ENCODE measurements at places on chromosomes 16 and 17.

DNA sequence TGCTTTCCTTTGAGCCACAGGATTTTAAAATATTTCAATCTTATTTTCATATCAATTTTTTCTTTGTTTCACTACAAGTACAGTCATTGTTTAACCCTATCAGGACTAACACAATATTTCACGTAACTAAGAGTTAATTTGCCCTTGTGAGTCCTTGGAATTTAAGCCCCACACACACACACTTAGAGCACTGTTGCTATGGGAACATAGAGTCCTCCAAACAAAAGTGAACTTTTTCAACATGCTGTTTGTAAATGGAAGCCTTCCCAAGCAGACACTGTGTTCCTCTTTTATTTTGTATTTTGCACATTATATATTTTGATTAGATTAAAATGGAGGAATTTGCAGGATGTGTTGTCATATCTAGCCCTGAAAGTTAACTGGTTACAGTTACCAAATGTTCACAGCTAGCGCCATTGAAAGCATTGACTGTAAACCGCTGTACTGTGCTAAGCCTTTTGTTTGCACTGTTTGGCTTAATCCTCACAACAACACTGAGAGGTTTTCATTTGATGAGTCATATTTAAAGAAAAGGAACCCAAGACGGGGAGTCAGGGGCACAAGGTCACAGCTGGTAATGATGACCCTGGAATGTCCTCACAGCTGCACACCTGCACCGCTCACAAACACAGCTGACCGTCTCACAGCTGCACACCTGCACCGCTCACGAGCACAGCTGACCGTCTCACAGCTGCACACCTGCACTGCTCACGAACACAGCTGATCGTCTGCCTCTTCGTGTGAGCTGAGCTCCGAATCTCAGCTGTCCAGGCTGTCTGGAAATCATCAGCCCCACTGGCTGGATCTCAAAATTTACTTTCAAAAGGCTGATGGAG is 6.3 kb downstream of the HSBP1 start:
- no peak for DNase-seq

GRCh38 chr16:84595052-84595481 is 22.8 kb downstream of the COTL1 start:
- DNase-seq = no peak

DNA sequence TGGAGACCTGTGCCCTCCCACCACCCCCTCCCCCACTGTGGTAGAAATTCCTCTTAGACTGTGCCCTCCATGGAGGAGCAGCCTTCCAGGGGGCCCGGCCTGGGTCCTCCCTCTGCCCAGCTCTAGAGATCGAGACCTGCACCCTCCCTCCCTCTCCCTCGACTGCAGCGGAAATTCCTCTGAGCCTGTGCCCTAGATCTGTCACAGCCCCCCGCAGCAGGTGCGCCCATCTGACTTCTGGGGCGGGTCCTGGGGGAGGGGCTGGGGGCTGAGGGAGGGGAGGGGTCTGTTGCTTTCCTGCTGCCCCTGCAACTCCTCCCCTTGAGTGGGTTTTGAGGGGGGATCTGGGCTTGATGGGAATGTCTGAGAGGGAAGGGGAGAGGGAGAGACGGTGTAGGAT is 177.8 kb upstream of the GSE1 start:
- DNase-seq = no peak

- DNase-seq = no peak
Observed at GRCh38 chr17:6274310-6274709, 160.6 kb downstream of the AIPL1 start.

DNA sequence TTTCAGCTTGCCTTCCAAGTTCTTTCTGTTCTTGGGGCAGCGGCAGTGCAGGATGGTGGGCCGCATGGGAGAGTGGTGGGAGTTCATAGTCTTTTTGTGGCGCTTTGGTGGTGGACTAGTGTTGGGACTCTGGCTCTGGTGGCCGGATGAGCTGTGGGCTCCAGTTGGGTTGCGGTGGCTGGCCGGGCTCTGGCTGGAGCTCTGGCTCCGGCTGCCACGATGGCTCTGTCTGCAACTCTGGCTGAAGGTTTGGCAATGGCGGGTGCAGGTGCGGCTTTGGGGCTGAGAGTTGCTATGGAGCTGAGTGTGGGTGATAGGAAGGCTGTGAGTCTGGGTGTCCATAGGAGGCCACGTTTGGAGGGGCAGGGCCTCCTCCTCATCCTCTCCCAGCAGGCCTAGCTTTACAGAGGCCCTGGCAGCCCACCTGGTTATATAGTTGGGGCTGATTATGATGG is at the start of gene TNP2:
Gene TNP2, minus strand, starts transcription at position 405 of the 455 bp plus-strand sequence. Its CDS starts 63 bp downstream, at position 342.
- DNase-seq = no peak

DNA sequence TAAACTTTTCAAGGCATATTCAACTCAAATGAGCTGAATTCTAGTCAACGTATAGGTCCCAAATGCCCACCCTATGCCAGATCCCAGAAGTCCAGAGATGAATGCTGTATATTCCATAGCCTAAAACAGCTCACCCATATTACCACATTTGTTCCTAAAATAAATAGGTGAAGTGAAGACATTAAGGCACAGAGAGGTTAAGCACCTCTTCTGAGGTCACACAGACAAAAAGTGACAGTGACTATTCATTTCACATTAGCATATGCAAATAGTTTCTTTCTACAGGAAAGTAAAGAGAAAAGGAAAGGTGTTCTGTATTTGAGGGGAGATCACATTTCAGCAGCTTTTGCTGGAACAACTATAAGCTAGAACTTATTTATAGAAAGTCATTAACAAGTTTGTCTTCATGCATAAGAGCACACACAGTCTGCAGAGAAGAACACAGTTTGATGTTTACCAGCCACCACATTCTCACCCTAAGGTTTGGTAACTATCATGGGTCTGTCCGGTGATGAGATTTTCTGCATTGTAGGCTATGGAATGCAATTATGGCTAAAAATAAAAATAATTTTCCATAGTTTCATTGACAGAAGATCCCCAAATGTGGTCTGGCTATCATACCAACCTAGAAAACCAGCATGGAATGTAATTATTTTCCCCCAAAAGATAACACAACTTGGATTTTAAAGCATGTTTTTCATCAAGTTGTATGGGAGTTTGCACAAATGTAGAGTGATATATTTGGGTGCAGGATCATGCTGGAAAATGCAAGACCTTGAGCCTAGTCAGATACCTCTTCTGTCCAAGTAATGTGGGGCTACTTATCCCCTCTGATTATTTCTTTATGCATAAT is 402.1 kb downstream of the UTP18 start:
- no peak for DNase-seq

- DNase-seq = no peak
Observed at GRCh38 chr16:55062442-55062841, 131.8 kb downstream of the IRX5 start.

GRCh38 chr17:14997290-14997689 is 267.8 kb downstream of the PMP22 start:
- DNase-seq = no peak

DNA sequence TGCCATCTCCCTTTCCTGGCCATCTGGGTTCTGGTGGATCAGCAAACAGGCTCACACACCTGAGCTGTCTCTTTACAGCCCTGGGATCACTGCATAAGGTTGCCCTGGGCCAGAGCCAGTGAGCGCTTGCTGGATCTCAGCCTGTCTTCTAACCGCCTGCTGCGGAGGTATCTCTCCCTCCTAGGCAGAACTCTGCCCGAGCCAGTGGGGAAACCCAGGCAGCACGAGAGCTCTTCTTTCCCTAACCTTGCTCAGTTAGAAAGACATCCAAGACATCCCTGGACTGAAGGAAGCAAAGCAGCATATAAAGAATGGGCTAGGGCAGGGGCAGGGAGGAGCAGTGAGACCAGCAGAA is 6.4 kb downstream of the HAS3 start:
- DNase-seq = no peak

GRCh38 chr16:89453501-89454321 is 36.6 kb downstream of the ANKRD11 start:
- DNase-seq = no peak

- no peak for DNase-seq
Observed at GRCh38 chr16:79430191-79430678, 170.3 kb downstream of the MAF start.

DNA sequence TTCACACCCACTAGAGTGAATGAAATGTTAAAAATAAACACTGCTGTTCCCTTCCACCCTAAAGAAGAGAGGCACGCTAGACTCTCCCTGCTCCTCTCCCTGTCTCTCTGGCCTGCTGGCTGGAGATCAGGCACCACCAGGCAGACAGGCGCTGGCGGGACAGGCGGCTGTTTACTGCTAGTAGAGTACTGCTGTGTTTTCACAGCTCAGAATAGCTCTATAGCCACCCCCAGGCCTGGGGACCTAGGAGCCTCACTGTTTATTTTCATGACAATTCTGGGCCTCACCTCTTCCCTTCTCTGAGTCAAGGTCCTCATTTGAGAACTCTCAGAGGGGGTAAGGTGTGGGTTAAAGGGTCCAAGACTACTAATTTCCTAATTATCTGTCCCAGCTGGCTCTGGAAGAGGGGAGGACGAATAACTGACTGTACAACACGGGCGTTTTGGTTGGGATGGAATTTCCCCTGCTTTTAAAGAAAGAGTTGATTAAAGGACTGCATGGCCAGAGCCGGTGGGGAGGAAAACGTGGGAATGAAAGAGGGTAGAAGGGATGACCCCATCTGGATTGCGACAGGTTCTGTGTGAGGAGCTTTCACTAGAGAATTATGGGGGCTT is 9.0 kb upstream of the G6PC1 start:
- no peak for DNase-seq

- DNase-seq = no peak
Observed at GRCh38 chr17:77594416-77595209, 363.9 kb upstream of the TNRC6C start.

DNA sequence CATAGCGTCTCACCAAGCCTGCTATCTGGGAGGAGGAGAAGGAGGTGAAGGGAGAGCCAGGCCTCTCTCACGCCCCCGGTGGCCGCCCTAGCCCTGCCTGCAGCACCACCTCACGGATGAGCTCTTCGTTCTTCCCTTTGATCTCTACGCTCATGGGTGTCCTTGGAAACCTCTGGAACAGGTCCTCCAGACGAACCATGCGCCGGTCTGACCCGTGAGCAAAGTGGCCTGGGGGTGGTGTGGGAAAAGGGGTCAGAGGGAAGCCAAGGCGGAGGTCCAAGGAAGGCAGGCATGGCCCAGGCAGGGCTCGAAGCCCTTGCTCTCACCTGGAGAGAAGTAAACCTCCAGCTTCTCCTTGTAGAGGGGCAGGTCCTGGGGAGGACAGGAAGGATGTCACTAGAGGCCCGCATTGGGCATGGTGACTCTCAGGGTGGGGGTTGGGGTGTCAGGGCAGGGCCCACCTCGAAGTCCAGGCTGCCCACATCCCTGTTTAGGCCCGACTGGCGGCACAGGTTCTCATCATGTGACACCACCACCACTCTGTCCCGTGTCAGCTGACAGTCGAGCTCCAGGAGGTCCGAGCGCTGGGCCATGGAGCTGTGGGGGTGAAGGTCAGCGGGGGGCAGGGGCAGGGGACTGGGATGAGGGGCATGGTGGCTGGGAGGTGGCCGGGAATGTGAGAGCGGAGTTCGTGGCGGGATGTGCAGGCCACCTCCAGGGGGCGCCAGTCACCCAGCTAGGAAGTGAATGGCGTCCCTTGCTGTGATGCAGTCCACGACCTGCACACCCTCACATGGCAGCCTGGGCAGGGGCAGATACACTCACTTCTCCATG is 923 bp downstream of the GDPD3 start:
- DNase-seq = no peak

- no peak for DNase-seq
Observed at GRCh38 chr17:41657936-41658335, 30.7 kb upstream of the EIF1 start.

GRCh38 chr17:72122010-72122764 is 1.4 kb downstream of the SOX9 start:
- DNase-seq = no peak

- DNase-seq = no peak
Observed at GRCh38 chr17:58920773-58921172, 165.1 kb downstream of the PPM1E start.

DNA sequence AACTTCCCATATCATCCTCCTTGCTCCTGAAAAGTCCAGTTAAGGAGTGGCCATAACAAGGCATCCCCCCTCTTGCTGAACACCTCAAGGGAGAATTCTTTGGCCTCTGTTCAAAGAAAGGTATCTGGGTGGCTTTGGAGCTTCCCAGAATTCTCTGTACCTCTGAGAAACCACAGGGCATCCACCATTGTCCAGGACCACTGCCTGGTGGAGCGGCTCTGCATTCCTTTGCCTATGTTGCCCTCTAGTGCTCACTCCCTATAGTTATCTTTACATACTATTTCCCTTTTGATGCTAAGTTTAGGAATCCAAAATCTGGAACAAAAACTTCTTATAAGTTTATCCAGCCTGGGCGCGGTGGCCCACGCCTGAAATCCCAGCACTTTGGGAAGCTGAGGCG is 30.3 kb downstream of the CHD9NB start:
- no peak for DNase-seq

DNA sequence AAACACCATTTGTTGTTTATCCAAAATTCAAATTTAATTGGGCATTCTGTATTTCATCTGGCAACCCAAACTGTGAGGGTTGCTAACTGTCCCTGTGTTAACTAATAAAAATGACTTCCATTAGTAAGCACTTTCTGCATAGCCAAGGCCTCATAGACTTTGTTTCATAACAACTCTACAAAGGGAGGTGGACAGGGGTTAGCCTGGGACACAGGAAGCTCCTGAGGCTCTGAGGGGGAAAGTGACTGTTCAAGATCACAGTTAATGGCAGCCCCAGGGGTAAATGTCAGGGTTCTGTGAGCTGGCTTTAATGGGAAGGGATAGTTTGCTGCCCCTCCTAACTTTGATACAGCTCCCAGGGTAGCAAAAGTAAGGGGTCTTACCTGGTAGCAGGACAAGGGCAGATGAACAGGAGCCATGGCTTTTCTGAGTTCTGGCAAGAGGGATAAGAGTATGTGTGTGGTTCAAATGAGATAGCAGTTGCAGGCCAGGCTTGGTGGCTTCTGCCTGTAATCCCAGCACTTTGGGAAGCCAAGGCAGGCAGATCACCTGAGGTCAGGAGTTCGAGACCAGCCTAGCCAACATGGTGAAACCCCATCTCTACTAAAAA is 2.2 kb downstream of the HEATR9 start:
- no peak for DNase-seq

GRCh38 chr16:3215601-3216262 is 19.2 kb downstream of the ZNF200 start:
- no peak for DNase-seq

GRCh38 chr17:70100983-70101382 is 26.0 kb downstream of the KCNJ16 start:
- DNase-seq = no peak

GRCh38 chr16:51326131-51326856 is 175.2 kb upstream of the SALL1 start:
- DNase-seq = no peak

DNA sequence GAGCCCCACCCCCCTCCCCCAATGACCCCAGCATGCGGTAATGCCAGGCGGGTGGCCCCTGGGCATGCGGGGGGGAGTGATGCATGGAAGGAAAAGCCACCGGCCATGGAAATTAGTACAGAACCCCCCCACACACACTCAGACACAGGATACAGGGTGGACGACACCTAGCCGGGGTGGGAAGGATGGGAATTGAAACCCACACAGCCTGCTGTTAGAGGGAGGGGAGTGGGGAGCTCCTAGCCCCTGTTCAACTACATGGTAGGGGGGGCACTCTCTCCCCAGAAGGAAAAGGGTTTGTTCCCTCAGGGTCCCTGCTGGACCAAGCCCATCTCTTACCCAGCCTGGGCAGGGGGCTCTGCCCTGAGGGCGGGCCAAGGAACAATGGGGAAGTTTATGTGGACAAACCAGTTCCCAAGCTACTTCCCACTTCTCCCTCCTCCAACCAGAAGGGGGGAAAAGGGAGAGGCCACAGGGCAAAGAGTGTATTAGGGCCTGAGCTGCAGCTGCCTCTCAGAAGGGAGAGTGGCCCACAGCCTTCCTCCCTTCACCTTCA is 5.2 kb downstream of the TMUB2 start:
- no peak for DNase-seq

GRCh38 chr17:78974635-78975591 is 4.8 kb downstream of the LGALS3BP start:
- DNase-seq = no peak

All from stimulated activated CD8-positive, alpha-beta memory T cell treated with anti-CD3 and anti-CD28 coated beads, Interleukin-15, amount 100 ng/mL, for 1 hour (primary cell).